ENCODE measurements at places on chromosomes 7 and 10.

GRCh38 chr7:77894574-77895091 is 96.1 kb downstream of the PHTF2 start:
- DNase-seq, result no peak

DNA sequence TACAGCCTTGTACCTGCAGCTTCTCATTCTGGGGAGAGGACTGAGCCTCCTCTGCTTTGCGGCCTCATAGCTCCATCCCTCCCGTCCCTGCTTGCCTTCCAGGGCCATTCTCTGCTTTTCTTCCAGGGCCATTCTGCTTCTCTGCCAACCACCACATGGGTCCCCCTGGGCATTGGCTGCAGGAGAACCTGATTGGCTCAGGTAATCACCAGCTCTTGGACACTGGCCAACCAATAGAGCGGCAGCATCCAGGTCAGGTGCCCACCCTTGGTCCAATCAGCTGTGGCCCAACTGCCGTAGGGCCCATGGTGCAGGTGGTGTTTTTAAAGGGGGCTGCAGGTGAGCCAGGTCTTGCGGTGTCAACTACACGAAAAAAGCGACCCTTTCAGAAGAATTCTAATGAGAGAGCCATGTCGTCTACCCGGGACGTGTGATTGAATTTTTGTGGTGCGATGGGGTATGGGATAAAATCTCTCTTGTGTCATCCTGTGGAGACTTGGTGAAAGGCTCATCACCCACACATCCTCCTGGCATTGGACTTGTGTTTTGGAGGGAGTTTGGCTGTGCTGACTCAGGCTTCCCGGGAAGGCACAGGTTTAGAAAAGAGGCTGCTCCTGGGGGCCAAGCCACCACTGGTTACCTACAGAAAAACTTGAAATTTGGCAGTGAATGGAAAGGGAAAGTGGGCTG is 46.0 kb upstream of the PODXL start:
- DNase-seq, result no peak

DNA sequence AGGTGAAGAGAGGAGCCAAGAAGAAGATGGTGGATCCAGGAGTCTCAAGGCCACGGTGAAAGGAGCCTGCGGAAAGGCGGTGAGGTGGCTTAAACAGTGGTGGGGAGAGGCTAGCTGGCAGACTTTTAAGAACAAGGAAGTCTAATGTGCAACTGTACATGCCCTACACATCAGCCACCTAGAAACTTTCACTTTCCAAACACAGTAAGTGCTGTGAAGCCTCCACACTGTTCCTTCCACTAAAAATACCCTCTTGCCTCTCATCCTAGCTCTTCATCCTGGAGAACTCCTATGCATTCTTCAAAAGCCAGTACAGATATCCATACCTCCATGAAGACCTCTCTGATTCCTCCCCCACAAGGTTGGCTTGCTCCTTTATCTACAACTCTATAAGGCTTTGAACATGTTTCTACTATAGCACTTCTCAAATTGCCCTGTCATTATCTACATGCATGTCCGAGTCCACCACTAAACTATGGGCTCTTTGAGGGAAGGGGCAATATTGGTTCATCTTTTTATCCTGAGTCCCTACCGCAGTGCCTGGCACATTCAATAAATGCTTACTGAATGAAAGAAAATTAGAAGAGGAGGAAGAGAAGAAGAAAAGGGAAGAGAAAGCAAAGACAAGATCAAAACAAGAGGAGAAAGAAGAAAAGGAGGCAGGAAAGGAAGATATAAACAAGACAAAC is 54.2 kb downstream of the DNAJC12 start:
- no peak for DNase-seq

- DNase-seq, result no peak
Measured at GRCh38 chr7:25861601-25862260, 290.3 kb upstream of the NFE2L3 start.

DNA sequence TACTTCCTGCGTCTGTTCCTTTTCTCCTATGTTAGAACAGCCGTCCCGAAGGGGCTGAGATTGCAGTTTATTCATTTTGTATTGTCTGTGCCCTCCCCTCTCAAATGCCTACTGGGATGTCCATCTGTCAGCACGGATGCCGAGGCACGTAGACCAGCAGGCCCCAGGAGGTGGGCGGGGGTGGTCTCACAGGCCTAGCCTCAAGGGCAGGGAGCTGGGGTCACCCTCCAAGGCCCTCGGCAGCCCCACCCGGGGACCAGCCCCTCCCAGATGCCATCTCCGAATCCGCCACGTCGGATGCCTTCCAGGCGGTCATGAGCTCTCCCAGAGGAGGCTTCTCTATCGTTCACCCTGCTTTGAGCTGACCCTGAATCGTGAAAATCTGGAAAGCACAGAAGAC is 59.7 kb downstream of the ELFN1 start:
- no peak for DNase-seq

DNA sequence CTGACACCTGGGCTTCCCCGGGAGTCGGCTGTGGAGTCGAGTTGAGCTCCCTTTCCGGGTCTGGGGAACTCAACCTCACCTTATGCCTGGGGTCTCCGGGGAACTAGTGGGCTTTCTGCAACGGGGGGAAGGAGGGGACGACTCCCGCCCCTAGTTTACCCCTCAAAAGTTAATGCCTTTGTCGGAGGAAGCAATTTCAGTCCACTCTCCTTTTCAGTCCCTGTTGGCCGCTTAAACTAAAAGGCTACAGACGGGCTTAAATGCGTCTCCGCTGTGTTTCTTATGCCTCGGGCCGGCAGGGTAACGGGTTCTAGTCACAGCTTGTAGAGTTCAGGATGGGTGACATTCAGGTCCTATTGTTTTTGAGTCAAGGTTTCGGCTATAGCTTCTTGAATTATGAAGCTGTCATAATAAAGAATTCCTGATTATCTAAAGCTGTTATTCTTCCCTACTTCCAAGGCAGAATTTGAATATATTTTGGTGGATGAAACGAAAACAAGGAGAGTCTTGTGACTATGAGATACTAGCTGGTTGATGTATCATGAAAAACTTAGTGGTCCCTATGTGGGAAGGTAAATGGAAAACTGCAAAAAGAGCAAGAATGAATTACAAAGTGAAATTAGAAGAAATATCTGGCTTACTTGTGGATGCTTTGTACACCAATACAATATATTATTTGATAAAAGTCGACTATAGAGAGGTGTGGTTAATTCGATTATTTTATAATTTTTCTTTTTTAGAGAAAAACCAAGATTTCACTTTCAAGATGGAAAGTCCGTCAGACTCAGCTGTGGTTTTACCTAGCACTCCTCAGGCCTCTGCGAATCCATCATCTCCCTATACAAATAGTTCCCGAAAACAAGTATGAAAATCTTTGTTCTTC is 495 bp downstream of the SFR1 start:
- no peak for DNase-seq

DNA sequence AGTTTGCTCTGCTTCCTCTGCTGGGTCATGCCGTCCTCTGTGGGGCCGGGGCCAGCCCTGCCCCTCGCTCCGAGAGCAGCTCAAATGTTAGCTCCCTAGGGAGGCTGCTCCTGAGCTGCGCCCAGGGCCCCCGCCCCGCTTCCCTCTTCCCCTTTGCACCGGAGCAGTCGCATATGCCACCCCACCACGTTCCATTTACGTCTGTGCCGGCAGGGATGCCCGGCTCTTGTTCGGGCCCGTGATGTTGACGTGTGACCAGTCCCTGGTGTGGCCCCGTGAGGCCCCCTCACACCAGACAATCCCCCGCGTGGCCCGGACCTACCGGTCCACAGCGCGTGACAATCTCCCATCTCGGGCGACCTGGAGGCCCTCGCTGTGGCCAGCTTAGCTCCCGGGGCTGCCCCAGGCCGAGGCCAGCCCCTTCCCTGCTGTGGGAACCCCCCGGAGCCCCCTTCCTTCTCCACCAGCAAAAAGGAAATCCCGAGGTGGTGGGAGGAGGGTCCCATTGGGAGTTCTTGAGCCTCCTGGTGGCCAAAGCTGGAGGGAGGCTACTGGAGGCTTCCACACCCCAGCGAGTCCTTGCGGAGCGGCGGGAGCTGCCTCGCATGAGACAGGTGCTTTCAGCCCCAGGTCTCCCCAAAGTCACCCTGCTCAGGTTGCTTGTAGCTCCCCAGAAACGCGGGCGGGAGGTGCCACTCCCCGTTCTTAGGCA is 15.2 kb downstream of the FAM20C start:
- no peak for DNase-seq

DNA sequence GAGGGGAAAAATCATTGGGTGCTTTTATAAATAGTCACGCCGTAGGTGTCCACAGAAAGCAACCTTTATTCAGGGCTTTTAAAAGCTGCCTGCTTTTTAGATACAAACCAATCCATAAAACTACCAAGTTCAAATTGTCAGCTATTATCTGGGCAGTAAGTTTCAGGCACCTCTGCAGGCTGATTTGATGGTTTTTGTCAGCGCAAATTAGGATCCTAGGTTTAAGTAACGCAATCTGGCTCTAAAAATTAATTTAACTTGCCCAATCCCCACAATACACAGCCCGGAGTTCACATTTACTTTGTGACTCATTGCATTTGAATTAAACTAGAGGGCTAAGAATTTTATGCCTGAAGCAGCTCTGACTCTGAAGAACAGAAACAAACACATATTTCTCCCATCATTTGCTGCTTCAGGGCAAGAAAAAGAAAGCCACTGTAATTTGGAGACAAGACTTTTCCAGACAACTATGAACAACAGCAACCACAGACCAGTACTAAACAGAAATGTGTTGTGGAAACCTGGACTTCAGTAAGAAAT is 43.3 kb downstream of the NRP1 start:
- DNase-seq, result no peak

DNA sequence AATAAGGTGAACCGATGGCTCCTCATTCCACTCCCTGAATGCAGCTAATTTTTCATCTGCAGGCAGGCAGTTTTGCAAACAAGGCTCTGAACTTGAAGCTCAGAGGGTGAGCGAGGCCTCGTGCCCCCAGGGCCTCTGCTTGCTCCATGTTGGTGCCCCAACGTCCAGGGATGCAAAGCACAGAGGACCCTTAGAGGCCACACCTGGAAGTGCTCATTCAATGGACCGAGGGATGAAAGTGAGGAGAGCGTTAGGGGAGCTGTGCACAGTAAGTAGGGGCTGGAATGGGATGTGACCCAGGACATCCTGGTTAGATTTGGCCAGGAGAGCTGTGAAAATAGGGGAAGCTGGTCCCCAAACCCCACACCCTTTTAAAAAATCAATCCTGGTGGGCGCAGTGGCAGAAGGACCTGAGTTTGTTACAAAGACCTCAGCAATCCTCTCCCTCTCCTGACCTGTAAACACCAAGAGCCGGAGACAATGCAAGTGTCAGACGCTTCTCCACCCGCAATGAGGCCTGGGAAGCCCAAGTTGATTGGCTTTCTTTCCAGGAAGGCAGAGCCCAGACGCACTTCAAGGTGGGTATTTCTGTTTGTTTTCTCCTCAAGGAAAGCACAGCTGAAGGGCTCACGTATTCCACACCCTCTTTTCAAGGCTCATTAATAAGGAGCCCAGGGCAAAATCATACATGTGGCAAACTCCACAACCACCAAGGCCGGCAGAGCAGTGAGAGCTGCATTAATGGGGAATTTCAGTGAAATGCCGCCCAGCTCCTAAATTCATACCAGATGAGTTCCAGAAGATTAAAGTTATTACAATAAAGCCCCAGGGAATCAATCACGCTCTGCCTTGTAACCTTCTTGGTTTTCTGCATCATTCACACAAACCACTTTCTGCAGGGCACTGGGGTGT is 14.1 kb upstream of the CXCL12 start:
- no peak for DNase-seq

DNA sequence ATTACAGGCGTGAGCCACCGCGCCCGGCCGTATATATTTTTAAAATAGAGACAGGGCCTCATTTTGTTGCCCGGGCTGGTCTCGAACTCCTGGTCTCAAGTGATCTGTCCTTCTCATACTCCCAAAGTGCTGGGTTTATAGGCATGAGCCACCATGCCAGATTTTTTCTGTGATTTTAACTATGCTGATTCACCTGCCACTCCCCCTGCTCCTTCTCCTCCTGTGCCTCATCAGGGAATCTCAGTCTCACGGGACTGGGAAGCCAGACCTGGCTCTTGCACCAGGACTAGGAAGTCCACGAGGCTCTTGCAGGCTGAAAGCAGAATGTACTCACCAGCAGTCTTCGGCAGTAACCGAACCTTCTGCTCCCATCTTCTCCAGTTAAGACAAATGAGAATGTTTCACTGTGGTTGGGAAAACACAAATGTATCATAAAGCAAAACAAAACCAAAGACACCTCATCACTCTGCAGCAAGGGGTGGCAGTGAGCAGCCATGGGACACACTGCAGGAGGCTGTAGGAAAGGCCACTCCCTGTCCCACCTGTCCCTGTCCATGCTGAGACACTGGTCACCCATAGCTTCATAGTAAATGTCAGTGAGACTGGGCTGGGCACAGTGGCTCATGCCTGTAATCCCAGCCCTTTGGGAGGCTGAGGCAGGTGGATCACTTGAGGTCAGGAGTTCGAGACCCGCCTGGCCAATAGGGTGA is 78.7 kb upstream of the MKRN1 start:
- no peak for DNase-seq

DNA sequence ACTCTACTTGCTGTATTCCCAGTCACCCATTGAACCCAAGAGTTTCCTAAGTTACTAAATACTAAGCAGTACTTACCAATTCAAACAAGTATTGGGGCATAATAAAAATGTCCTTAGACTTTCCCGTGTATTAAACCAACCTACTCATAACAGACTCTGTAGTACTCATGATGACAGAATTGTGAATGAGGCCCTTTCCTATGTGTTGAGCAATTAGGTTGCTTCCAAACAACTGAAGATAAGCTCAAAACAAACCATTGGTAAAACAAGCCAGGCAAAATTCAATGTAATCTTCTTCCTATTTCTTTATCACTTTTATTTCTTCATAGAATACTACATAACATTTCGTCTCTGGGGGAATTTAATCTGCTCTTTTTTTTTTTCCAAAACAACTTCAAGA is 106.5 kb upstream of the ANK3 start:
- no peak for DNase-seq

GRCh38 chr7:122219253-122219865 is 75.3 kb upstream of the AASS start:
- peak; percentile 37 for DNase-seq

- no peak for DNase-seq
Measured at GRCh38 chr7:40298421-40298820, 163.6 kb downstream of the SUGCT start.

- DNase-seq, result no peak
Measured at GRCh38 chr7:19587291-19587690, 121.5 kb downstream of the POLR1F start.

DNA sequence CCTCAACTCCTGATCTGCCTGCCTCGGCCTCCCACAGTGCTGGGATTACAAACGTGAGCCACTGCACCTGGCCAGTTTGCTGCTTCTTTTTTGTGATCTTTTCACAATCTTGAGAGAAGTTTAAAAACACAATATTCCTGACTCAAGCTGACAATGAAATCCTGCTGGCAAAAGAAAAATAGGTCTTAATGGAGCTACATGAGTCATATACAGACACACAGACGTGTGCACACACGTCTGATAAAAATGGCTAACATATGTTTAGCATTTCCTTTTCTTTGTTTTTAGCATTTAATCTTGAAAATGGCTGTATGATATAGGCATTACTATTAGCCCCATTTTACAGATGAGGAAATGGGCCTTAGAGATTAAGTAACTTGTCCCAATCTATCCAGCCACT is 29.4 kb upstream of the RAB18 start:
- DNase-seq, result no peak

- DNase-seq, result no peak
Measured at GRCh38 chr10:122168598-122169394, 102.3 kb upstream of the BTBD16 start.
